NCI-H2081 (cell line): ENCODE measurements at places on chromosomes 2 and 18.

GRCh38 chr2:224994242-224994823, 47.9 kb downstream of the DOCK10 start:
- no peak for DNase-seq

- no peak for DNase-seq
Measured at GRCh38 chr2:128733450-128733849, 414.8 kb upstream of the HS6ST1 start.

- DNase-seq: no peak
Measured at GRCh38 chr18:33677891-33678290, 99.9 kb downstream of the ASXL3 start.

DNA sequence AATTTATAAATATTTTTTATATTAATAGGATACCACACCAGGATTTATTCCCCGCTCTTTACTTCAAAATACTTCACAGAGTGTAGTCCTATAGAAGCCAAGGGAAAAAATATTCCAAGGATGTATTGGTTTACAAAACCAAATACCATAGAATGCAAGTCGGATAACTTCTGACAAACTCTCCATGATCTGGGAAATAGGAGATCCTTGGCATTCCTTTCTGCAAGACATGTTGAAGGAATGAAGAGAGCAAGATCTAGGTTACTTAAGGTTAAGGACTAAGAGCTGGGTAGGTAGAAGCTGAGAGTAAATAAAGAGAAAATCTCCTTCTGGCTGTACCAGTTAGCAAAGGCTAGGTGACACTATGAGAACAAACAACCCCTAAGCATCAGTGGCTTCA, 141.2 kb downstream of the LRATD1 start:
- no peak for DNase-seq

GRCh38 chr2:181657379-181657778, 474 bp upstream of the CERKL start:
- no peak for DNase-seq

DNA sequence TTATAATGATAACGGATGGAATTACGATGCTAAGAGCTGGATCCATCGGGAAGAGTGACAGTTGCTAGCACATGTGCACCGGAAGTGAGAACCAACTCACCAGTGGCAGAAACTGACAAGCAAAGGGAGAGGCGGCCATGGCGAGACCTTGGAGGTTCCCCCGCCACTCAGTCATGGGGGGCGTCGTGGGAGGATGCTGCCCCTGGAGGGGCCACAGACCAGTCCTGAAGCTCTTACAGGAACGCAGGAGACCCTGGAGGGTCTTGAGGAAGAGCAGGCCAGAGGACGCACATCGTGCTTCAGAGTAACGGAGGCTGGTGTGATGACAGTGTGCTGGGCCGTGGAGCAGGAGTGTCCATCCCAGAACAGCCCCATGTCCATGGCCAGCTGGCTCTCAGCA, 53.1 kb upstream of the KCNG2 start:
- no peak for DNase-seq
